HT-29 (cell line): ENCODE measurements at places on chromosomes 5 and 9.

DNA sequence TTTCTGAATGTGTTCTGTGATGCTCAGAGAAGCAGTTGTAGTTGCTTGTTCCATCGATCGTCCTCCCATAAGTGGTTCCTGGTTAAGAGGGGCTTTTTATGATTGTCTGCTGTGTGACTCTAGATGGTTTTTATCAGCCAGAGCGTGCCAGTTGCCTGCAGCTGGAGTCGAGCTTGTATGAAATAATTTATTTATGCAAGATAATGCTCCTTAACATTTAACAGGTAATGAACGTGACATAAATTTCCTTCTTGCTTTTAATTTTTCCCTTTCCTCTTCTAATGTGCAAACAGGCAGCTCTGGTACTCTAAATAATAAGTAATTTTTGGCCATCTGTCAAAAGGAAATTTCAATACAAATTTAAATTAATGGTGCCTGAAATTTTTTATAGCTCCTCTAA is 84.4 kb downstream of the TLE4 start:
- DNase-seq: no peak

- DNase-seq: no peak
Observed at GRCh38 chr5:167832609-167833008, 458.8 kb upstream of the WWC1 start.

- DNase-seq: no peak
Observed at GRCh38 chr5:138635265-138635664, 60.1 kb upstream of the HSPA9 start.

DNA sequence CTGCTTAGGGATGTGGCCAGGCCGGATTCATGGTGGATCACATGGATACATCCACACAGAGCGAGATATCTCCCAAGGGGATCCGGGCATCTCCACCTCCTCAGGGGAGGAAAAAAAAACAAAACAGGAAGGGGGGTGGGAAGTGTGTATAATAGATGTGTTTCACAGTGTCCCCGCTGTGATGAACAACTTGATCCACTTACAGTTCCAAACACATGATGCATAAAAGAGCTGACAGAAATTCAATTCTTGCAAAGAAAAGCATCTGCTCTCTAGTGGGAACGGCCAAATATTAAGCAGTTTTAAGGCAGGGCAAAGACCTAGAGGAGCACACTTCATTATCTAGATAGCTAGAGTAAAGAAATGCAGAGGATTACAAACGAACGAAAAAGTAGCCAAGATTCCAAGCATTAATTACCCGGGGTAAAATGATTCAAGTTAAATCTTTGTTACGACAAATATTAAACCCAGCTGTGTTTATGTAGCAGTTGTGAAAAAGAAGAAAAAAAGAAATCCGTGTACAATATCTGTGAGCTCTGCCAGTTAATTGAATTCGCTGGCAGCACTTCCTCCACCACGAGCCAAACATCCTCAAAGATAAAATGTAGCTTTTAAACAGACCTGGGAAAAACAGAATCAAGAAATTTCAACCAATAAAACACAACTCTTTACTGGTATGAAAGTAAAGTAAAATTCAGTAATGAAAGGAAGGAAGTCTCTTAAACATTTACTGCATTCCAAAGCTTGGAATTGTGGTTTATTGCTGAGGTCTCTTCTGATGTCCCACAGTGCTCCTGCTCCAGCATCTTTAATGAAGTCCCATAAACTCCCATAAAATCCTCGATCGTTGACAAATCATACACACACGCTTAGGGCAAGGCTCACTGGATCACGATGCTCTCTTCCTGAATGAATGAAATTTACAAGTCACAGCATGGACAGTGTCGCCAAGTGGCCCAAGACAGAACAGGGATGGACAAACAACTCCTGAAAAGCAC is 213.0 kb downstream of the CRB2 start:
- DNase-seq: no peak

DNA sequence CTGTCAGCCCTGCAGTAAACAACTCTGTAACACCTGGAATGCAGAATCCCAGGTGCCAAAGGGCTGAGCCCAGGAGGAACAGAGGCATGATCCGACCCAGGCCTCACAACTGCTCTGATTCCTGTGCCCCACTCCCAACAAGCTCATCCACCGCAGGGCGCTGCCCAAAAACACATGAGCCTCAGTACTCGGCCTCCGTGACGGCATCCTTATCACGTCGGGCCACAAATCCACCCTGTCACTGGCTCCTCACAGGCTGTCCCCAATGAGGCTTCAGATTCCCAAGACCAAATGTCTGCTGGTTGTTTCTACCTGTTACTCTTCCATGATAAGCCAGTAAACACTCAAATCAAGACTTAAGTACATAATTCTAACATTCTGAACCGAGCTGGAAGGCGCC is 15.2 kb downstream of the QSOX2 start:
- no peak for DNase-seq
